ENCODE measurements at places on chromosomes 2 and 18.
A peak's percentile ranks its signal among the peaks of the same experiment; 100 is the strongest.

DNA sequence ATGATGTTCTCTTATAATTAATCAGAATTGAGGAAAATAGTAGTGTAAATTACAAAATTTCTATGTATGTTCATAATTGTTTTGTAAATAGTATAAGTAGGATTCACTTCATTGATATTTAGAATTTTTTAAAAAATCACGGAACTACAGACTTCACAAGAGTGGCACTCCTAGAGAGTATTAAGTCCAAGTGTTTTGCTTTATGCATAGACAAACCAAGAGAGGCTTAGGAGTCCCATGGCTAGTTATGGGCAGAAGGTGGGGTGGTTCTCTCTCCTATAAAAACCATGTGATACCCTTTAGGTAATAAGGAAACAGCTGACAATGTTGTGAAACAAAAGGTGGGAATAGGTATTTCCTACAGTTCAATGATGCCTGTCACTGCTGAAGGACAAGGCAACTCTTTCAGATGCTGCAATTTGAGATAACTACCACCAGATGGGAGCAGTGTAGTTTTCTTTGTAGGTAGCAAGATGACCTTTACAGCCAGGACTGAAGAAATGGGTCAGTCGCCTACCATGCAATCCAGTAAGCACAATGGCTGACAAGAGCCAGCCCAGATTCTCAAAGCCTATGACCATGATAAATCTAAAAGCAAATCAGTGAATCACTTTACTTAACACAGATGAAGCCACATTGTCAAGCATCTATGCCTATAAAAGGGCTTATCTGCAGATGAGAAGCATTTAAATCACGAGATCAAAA lies 83.9 kb downstream of the AAK1 start:
- peak; percentile 72 for DNase-seq

DNA sequence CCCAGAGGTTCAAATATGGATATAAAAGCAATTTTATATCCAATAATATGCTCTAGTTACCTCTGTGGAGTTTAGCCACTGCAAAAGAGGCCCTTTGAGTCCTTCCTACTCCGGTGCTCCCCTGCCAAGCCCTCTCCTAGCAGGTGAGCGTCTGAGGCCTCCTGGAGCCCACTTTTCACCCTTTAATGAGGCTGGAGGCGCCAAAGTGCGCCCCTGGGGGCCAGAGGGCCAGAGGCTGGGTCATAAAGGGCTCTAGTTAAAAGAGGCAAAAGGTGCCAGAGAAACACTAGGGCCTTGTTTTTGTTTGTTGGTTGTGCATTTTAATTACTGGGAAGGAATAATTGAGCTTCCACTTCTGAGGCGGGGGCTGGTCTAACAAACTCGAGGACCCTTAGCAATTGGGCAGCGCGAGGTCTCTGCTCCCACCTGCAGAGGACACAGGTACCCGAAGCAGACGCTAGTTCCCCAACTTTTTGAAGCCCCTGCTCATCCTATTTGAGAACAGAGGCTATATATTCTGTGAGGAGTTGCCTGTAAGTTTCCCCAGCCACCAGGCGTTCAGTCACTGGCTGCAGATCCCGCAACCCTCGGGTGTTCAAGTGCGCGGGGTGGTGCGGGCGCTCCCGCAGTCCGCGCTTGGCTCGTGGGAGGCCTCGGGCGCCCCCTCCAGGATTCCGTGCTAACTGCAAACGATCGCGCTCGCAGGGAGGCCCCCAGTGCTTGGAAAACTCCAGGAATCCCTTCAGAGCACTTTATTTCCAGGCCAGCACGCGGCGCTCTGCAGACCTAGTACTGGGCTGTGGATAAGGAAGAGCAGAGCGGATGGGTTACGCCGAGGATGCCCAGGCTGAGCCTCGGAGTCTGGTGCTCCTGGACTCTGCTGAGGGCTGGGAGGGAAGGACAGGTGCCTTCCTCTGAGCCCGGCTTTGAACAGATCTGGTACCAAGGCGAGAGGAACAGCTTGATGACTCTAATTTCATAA lies 14.1 kb downstream of the MSGN1 start:
- DNase-seq, result peak; percentile 83

GRCh38 chr2:239285932-239286230 lies 114.9 kb downstream of the HDAC4 start:
- DNase-seq, result no peak

DNA sequence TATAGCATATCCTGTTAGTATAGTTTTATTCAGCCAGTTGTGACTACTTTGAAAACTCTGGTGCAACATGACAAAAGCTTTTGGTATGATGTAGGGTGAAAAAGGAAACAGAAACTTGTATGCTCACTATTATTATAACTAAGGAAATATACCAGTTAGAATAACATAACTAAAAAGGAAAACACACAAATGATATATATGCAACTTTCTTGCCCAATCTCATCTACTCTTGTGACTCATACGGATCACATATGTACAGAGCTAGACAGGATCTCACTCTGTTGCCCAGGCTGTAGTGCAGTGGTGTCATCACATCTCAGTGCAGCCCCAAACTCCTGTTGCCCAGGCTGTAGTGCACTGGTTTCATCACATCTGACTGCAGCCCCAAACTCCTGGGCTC lies 12.4 kb upstream of the TLK1 start:
- DNase-seq, result no peak

DNA sequence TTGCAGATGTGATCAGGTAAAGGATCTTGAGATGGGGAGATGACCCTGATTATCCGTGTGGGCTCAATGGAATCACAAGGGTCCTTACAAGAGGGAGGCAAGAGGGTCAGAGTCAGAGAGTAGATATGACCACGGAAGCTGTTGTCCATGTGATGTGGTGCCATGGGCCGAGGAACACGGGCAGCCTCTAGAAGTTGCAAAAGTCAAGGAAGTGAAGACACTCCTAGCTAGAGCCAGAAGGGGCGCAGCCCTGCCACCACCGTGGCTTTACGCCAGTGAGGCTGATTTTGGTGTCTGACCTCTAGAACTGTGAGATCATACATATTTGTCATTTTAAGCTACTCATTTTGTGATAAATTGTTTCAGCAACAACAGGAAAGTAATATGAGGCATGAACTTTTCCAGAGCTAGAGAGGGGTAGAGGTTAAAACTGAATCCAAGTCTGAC lies 114.4 kb downstream of the CAPN13 start:
- DNase-seq, result peak; percentile 40

DNA sequence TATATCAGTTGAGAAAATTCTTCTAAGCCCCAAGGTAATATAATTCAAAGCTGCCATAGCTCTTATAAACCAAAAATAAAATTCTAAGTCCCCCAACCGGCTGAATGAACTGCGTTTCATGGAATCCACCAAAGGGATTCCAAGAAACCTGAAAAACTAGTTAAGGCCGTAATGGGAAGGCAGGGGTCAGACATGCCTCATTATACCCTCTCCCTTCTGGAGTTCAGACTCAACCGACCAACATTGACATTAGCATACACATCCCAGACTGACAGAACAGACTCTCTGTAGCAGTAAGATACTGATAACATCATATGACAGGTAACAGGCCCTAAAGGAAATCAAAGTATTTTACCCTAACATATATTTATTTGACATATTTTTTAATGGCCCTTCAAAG lies 31.4 kb upstream of the PHLPP1 start:
- no peak for DNase-seq

DNA sequence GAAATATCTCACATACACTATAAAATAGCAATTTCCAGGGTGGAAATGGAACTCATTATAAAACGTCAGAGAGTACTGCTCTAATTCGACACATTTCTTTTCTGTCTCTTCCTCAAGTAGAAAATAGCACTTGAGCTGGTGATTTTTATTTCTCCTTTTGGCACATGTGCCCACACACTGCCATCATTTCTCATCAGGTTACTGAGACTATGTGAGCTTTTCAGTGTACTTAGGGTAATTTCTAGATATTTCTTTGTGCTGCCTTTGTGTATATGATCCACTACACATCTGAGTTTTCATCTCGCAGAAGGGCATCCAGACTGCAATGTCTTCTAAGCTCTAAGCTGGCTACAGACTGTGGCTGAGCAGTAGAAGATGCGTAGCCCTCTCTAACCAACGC lies 62.1 kb upstream of the PGAP1 start:
- DNase-seq, result peak; percentile 45

DNA sequence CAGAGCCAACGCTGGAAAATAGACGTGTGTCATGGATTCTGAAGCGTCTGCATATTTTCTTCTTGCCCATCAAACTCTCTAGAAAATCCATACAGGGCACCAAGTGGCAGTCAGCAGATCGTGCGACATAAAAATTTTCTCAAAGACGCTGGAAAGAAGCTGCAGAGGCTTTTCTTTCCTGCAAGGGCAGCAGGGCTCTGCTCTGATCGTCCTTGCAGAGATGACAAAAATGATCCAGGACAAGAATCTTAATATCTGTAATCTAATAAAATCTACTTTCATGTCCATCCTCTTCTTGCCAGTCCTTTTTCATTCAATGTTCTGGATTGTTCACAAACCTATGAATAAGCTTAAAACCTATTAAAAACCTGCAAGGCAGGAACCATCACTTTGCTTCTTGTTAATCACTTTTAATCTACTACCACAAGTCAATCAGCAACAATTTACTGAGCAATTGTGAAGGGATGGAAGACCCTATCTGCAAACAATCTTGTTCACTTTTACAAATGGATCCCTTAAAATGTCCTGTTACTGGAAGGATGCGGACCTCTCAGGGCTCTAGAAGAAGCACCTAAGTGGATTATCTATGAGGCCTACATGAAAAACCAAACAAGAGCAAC lies 93.6 kb downstream of the MREG start:
- peak; percentile 7 for DNase-seq

- peak; percentile 67 for DNase-seq
Measured at GRCh38 chr2:7044253-7045250, 127.3 kb downstream of the RNF144A start.

GRCh38 chr2:31703253-31703652 lies 122.5 kb upstream of the SRD5A2 start:
- no peak for DNase-seq

DNA sequence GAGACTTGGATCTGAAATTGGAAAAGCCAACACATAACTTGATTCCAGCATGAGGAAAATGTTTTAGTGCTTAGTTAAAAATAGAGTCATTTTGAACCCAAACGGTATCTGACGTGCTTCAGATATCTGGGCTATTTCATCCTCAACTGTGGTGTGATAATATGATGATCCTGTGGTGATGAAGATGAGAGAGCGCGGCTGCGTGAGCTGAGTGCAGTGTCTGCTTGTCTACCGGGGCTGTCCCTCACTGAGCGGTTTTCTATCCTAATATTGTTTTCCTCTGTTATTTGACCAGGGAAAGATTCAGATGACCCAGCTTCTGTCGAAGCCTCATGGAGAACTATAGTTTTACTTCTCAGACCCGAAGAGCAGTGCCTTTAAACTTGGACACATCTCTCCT lies 5.8 kb downstream of the TWIST2 start:
- DNase-seq, result no peak

DNA sequence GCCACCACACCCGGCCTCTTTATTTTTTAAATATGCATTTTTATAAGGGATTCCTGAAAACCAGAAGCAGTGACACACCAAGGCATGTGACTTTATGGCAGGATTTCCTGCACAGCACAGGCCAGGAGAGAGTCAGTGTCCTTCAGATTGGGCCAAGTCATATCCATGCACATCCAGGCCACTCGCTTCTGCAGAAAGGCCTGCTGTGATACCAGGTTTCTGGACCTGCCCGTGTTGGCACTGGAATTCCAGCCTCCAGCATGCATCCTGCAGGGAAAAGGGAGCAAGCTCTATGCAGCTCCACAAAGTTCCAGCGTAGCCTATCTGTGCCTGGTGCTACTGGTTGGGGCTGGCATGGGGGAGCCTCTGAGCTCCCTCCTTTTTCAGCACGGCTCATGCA lies 36.8 kb downstream of the MEX3C start:
- no peak for DNase-seq

GRCh38 chr2:46601328-46601963 lies 122.1 kb downstream of the TMEM247 start:
- no peak for DNase-seq

DNA sequence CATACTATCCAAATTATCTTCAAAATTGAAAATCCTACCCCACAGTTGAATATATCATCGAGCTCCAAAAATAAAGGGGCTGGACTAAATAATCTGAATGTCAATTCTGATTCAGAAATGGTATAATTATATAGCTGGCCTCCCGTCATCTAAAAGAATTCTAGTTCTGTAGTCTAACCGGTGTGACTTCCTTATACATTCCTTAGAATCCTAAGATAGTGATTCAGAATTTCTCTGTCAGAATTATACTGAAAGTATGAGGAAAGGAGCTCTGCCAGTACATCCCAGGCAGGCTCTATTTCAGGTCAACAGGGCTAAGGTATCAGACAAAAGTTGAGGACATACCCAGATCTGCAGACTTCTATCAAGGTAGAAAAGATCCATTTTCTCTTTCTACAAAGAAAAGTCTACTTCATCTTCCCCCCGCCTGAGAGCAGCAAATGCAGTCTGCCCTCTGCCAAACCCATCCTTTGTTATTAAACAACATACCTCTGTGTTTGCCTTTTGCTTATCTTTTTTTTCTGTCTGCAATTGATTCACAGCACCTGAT lies 128.5 kb downstream of the METTL4 start:
- no peak for DNase-seq

DNA sequence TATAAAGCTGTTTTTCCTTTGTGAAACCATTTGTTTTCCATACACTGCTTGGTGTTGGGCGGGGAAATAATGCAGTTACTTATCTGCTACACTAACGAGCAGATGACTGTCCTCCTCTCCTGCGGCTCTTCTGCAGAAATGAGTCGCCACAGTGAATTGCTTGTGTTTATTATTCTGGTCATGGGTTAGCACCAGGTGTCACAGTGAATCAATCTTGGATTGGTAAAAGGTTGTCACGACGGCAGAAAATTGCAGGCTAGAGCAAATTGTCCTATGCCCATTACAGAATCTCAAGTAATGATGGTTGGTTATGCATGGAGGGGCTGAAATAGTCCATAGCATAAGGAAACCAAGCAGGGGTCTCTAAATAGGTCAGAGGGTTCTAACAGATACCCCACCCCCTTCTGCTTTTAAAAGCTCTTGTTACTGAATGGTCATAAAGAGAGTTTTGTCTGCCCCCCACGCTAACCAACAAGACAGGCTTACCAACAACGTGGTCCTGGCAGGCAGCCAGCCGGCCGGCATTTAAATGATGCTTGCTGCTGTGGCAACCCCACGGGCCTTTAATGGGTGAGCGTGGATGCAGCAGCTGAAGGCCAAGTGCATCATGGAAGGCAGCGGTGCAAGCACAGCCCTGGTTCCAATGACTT lies 29.5 kb downstream of the RAB31 start:
- no peak for DNase-seq

DNA sequence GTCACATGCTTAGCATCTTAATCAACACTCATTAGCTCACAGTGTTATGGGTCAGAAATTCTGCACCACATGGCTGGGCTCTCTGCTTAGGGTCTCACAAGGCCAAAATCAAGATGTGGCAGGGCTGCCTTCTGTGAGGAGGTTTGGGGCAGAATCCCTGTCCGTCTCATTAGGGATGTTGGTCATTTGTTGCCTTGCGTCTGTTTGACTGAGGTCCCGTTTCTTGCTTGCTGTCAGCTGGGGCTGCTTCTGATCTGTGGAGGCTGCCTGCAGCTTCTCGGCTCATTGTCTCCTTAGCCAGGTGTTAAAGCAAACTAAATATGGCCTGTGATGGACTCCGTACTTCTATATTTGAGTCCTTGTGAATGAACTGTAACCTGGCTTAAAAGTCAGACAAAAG lies 146.5 kb downstream of the NDUFA10 start:
- DNase-seq, result no peak

GRCh38 chr18:46656326-46657114 lies 500 bp downstream of the LOXHD1 start:
- no peak for DNase-seq
